ENCODE measurements at places on chromosomes 12 and 14.
A peak's percentile ranks its signal among the peaks of the same experiment; 100 is the strongest.

DNA sequence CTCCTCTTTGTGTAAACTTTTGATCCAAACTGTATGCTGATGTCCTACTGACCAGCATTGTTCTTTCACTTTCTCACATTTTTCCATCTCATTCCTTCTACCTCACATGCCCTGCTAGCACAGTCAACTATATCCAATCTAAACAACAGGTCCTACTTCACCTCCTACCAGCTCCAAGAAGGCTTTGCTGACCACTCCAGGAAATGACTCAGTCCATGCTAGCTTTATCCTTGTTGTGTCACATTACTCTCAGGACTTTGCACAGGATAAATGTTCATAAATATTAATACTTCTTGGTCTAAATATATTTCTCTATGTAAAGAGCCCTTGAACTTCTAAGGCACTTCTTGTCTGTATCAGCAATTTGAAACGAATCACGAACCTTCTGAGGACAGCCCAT is 64.9 kb upstream of the PCED1B start:
- no peak for DNase-seq

DNA sequence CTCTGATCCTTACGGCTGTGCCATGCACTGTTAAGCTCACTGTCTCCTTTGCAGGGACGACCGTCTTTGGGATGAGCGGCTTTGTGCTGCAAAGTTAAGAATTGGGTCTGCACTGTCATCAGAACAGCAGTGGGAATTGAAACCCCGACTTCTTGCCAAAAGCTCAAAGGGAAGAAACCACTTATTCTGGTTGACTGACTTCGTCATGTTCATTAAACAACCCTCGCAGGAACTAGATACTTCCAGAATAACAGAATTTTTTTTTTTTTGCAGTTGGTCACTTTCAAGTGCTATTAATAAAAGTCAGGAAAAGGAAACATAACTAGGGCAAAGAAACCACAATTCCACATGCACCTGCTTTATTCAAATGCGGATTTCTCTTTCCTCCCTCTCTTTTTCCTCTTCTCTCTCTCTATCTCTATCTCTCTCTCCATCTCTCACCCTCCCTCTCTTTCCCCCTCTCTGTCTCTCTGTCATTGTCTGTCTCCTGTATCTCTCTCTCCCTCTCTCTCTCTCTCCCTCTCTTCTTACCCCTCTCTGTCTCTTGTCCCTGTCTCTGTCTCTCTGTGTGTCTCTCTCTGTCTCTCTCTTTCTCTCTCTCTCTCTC is 12.3 kb upstream of the GLT1D1 start:
- DNase-seq: no peak

GRCh38 chr14:77055306-77055705 is 26.8 kb upstream of the IRF2BPL start:
- no peak for DNase-seq

DNA sequence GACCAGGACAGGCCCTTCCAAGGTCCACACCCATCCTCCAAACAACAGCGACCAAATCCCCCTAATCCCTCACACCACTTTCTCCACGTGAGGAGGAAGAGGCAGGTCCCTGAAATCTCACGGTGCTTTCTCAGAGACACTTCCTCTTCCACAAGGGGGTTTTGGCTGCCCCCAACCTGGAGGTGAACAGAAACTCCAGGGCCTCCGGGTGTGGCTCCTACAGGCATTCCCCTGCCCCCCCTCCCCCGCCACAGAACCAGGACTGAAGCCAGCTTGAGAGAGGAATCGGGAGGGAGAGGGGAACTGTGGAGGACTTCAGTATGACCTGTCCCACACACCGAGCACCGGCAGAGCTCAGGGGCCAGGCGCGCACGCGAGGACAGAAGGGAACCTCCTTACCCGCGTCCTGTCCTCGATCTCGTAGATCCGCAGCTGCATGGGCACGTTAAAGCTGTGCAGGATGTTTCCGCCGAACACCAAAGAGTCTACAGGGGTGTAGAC is 60.2 kb downstream of the KDM2B start:
- no peak for DNase-seq

GRCh38 chr12:64796205-64796845 is 28.1 kb upstream of the TBC1D30 start:
- peak; percentile 6 for DNase-seq

DNA sequence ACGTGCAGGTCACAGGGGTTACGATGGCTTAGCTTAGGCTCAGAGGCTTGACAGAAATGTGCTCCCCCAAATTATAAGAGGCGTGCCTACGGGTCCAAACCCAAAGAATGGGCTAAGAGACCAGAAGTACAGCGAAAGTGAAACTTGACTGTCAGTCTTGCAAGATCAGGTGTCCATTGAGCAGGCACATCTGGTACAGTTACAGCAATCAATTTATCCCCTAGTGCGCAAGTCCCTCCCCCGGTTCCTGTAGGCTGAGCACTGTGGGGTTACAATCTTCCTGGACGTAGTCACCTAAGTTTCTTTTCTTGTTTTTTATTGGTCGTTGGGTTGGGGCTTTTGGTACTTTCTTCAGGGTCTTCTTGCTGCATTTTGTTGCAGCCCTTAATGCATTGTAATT is 134.2 kb downstream of the UNC79 start:
- DNase-seq: no peak

- DNase-seq: no peak
Observed at GRCh38 chr14:64234877-64235651, 59.1 kb downstream of the ESR2 start.

- no peak for DNase-seq
Observed at GRCh38 chr12:52091869-52092268, 12.4 kb downstream of the SMIM41 start.

DNA sequence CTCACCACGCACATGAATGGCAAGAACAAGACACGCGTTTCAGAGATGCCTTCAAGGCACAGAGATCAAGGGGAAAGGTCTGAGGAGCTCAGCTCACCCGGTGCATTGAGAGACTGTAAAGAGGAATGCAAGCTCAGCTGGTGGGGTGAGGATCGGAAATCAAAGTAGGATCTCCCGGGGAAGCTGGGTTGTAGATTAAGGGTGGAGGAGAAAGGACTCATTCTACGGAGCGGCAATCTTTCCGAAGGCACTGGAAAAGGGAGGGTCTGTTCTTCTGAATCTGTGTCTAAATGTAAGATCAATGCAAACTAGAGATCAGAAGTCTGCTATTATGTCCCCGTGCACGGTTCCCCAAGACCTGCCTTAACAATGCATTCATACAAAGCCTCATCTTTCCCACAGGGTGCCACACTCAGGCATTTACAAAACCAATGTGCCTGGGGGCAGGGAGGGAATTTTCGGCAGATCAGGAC is 41.6 kb upstream of the PYGL start:
- DNase-seq: no peak

GRCh38 chr14:36439766-36440165 is 80.3 kb downstream of the NKX2-1 start:
- DNase-seq: no peak

DNA sequence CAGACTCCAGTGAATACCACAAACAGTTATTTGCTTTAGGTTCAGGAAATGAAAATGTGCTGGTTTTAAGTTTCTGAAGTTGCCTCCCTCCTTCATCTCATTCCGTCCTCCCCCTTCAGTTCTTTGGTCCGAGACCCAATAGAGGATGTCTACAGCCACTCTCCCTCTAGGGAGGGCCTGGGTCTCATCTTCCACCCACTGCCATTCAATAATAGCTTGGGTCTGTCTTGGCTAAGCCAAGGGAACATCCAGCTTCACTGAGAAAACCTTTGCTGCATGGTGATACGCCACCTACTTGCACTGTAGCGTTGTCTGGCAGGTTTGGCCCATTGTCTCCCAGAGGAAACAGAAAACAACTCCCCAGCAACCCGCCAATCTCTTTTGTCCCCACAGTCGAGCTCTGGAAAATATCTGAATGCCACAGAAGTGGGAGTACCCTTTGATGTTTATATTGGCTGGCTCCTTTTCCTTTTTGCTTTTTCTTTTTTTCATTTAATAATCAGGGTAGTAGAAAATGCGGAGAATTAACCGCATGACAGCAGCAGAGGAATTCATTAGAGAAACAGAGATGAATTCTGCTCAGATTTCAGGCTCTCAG is 380.1 kb downstream of the RAD51B start:
- DNase-seq: no peak

GRCh38 chr12:12488296-12488695 is 74.4 kb downstream of the DUSP16 start:
- DNase-seq: no peak

- DNase-seq: no peak
Observed at GRCh38 chr12:49231878-49232655, 32.8 kb upstream of the TUBA1C start.

DNA sequence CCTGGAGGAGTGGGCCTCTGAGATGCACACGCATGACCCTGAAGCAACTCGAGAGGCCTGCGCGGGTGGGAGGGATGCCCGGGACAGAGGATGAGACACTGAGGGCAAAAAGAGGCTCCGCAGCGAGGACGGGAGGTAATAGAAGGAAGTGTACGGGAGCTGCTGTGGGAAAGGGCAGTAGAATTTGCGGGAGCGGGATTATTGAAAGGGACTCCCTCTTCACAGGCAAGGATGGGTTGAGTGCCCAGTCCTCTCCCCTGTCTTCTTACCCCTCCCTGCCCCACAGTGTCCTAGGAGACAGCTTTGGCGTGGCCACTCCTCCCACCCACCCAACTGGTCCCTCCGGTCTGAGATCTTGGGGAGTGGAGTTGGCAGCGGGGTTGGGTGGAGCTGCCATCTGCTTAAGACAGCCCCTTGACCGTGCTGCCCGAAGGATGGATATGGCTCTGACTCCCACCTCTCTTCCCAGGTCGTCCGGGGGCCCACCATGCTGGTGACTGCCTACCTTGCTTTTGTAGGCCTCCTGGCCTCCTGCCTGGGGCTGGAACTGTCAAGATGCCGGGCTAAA is 15.7 kb upstream of the ESPL1 start:
- no peak for DNase-seq

GRCh38 chr14:84042992-84043391 is 1487.0 kb upstream of the FLRT2 start:
- no peak for DNase-seq

DNA sequence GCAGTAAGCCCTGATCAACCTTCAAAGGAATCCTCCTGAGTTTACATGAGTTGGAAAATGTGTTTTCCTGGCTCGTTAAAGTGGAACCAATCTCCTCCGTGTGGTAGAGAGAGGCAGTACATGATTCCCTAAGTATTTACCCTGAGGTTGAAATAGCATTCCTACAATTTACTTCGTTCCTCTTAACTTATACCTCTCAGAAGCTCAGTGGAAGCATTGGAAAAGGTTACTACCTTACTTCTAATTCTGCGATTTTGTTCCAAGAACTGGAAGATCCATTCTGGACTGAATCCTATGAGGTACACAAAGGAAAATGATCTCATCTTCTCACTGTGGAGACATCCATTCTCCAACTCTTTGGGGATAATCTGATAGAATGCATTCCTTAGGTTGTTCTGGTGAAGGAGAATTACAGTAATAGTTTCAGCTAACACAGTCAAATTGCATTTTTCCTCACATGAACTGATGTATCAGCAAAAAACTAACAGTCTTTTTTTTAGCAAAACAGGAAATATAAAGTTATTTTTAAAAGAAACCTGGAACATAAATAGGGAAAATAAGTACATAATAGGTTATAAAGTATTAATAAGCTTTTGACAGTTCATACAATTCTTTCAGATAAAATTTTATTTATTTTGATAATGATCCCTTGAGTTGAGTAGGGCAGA is 475.6 kb downstream of the PDZRN4 start:
- no peak for DNase-seq

GRCh38 chr14:88802596-88802995 is 9.8 kb upstream of the EML5 start:
- no peak for DNase-seq

DNA sequence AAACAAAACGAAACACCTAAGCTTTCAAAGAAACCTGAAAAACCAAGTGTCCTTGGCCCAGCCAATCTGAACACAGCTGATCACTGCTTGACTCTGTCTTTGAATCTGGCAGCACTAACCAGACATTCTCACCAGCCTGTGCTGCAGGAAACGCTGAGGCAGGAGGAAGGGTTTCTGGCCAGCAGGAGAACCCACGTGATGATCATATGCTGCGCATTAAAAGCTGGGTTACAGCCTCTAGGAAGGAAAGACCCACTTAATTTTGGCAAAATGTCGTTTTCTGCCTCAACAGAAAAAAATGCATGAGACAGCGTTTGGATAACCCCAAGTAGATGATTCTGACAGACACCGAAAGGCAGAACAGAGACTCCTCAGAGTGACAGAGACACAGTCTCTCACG is 9.8 kb downstream of the APPL2 start:
- no peak for DNase-seq

DNA sequence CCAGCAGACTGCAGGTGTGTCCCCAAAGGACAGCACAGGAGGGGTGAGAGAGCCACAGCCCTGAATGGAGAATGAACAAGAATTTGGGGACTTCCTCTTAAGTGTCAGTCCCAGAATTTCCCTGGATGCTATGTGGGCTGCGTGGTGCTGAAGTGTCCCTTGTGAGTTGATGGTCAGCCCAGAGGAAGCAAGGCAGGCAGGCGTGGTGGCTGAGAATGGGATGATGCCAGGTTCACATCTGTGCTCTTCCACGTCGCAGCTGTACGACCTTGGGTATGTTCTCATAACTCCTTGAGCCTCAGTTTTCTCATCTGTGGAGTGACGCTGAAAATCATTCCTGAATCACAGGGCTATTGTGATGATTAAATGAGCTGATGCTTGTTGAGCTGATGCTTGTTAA is 62.1 kb upstream of the GPATCH2L start:
- DNase-seq: no peak

GRCh38 chr14:38835874-38836273 is 267.2 kb downstream of the SEC23A start:
- no peak for DNase-seq

- no peak for DNase-seq
Observed at GRCh38 chr14:80419345-80419744, 208.0 kb upstream of the DIO2 start.

DNA sequence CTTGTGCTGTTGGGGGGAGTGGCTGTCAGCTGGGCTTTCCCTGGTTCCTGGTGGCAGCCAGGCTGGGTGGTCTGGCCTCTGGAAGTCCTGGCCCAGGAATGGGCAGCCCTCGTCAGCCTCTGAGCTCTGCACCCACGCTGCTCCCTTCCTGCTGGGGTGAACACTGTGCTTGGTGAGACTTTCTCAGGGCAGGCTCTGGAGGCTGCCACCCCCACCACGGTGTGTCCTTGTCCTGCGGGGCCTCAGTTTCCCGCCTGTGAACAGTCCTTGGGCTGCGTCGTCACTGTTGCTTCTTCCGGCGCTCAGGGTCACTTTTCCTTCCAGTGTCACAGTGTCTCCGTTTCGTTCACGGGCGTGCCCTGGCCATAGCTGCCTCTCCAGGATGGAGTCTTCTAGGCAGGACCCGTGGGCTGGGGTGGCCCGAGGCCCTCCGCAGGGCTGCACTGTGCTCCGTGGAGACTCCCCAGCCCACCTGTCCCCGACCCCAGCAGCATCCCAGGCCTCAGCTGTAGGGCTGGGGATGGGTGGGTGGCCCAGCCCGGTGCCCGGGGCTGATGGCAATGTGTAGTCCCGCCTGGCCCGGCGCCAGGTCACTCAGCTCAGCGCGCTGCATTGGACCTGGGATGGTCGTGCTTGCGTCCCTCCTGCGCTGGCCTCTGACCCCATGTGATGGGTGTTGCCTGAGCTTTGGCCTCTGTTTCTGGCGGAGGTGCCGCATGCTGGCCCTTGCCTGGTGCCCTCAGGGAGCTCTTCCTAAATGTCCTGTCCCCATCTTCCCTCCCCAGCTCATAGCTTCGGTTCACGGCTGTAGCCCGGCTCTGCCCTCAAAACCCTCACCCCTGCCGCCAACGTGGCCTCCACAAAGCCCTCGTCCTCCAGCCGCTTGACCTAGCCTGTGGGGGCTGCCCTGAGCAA is 6.8 kb downstream of the KIF26A start:
- no peak for DNase-seq

GRCh38 chr14:52563120-52563519 is 10.5 kb downstream of the GPR137C start:
- DNase-seq: no peak

- DNase-seq: no peak
Observed at GRCh38 chr12:114678028-114678427, 5.9 kb downstream of the TBX3 start.
